Activated naive CD4-positive, alpha-beta T cell (primary cell): ENCODE measurements at places on chromosomes 3 and 15.

GRCh38 chr3:177599326-177599725 is 402.0 kb upstream of the TBL1XR1 start:
- DNase-seq: no peak

DNA sequence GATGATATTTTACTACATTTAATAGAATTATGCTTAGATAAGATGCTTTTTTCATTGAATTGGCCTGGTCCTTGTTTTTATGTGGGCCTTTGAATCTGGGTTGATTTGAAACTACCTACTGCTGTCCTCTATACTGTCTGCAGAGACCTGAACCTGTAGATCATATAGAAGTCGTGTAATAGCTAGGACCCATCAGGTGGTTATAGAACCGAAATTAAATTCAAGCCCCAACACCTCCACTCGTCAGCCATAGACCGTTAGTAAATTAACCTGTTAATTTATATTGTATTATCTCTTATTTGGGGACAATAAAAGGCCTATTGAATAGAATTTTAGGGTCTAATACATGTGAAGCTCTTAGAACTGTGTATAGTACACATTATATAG is 108.4 kb downstream of the MBNL1 start:
- DNase-seq: no peak

DNA sequence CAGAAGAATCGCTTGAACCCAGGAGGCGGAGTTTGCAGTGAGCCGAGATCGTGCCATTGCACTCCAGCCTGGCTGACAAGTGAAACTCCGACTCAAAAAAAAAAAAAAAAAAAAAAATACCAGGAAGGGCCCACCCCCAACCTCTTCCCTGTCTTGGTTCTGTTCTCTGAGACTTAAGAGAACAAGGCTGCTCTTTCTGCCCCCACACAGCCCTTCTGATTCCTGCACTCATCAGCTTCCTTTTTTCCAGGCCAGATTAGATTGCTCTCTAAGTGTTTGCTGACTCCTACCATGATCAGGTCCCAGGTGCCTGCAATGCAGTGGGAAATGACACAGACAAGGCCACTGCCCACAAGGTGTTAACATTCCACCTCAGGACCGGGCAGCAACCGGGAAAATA is 13.0 kb downstream of the TMEM44 start:
- DNase-seq: no peak

GRCh38 chr15:92366381-92366780 is 27.3 kb upstream of the ST8SIA2 start:
- no peak for DNase-seq

GRCh38 chr3:94009608-94010007 is 18.8 kb downstream of the STX19 start:
- DNase-seq: no peak

- DNase-seq: no peak
Measured at GRCh38 chr3:141294848-141295247, 63.2 kb downstream of the PXYLP1 start.

- no peak for DNase-seq
Measured at GRCh38 chr3:151776259-151776740, 37.6 kb upstream of the AADAC start.

DNA sequence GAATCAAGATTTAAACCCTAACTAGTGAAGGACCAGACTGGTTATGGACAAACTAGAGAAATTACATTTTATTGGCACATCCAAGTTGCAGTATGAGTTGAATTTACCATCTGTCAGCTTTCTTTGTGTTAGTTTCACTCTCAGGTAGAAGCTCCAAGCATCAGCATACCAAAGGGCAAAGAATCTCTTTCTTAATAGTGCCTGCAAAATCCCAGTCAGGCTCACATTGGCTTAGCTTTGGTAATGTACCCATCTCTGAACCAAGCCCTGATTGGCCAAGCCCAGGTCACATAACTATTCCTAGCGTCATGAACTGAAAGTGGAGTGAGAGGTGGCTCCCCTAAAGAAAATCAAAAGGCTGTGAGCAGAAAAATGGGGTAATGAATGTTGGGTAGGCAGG is 66.9 kb downstream of the CCNL1 start:
- DNase-seq: no peak

- no peak for DNase-seq
Measured at GRCh38 chr3:104763007-104763406, 603.7 kb upstream of the ALCAM start.

GRCh38 chr15:27587810-27588209 is 511.3 kb downstream of the OCA2 start:
- DNase-seq: no peak

- DNase-seq: no peak
Measured at GRCh38 chr3:20079621-20080020, 39.4 kb downstream of the KAT2B start.
